ENCODE measurements at places on chromosomes 2 and 18. TPM values are rescaled to one million over a fixed set of nuclear protein-coding genes. Genes with fewer than 3 reads are reported as not detected.

DNA sequence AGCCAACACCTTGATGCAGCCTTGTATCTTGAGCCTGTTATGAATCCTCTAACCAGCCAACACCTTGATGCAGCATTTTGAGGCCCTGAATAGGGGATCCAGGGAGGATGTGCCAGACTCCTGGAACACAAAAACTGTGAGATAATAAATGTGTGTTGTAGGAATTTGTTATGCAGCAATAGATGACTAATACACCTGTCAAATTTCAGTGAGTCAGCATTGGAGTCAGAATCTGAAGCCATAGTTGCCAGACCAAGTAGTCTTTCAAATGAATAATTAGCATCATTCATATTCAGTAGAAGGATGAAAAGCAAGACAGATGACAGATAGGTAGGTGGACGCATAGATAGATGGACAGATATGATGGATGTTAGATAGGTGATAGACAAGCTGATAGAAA, 942.5 kb upstream of the SLC39A10 start:
- DNase-seq = peak; percentile 42

GRCh38 chr2:179692610-179693009, 168.8 kb downstream of the ZNF385B start:
- DNase-seq = peak; percentile 15

DNA sequence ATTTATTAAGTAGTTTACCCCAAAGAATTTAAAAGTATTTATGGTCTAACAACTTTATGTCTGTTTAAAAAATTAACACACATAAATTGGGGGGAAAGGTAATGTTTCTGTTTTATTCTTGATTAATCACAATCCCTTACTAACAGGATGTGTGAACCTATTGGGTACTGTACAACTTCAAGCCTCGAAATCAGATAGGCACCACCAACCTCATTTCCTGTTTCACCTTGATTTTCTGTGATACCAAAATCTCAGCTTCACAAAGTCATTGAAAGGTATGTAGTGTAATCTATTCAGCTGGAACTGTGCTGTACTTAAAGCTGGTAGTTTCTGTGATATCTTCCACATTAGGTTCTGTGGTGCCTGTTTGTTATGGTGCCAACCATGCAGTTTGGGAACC, 4.0 kb downstream of the RNMT start:
- DNase-seq = no peak

DNA sequence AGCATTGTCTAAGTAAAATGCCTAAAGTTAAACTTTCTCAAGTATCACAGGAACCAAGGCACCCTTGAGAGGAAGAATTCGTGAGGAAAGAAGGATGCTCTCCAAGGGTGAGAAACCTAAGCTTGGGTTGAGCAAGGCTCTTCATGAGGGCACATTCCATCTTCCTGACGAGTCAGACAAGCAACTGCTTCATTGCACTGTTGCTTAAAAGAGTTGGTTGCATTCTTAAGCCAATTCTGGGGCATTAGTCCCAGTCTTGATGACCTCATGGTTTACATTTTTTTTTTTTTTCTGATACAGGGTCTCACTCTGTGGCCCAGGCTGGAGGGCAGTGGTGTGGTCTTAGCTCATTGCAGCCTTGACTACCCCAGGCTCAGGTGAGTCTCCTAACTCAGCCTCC, 237.5 kb downstream of the ACTR3 start:
- DNase-seq = peak; percentile 17

- no peak for DNase-seq
These were observed 254.7 kb downstream of the RAD51AP2 start for GRCh38 chr2:17263570-17263968.

CROCC2 gene
- total RNA-seq = 0.26 TPM

SPRED2 gene
- 3.4 TPM for total RNA-seq

GRCh38 chr2:191316246-191316994, 71.2 kb downstream of the MYO1B start:
- no peak for DNase-seq

All from bronchial epithelial cell (primary cell).